LHCN-M2 (cell line): ENCODE measurements at places on chromosomes 1 and 21. TPM values are rescaled to one million over a fixed set of nuclear protein-coding genes. Genes with fewer than 3 reads are reported as not detected.

Gene ENSA
- total RNA-seq = 85.5 and 116 TPM in 2 replicates

Gene ELAPOR1
- 0.17 and 0.38 TPM in 2 replicates for total RNA-seq

GRCh38 chr1:55181666-55182065 lies 33.5 kb downstream of the USP24 start:
- DNase-seq = no peak

DNA sequence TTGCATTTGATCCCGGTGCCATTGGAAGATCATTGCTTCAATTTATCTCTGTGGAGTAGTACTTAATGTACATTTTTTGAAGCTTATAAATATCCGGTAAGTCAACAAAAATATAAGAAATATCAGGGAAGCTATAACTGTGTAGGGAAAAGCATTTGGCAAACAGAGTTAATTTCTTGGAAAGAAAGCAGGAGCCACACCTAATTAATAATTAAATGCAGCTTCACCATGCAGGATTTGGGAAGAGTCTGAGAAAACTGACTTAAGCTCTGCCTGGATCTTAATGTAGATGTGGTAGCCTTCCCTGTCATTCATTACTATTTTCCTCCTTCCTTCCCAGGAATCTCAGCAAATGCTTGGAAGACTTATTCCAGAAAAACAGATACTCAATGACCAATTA lies 134.5 kb downstream of the ATP5PO start:
- no peak for DNase-seq

DNA sequence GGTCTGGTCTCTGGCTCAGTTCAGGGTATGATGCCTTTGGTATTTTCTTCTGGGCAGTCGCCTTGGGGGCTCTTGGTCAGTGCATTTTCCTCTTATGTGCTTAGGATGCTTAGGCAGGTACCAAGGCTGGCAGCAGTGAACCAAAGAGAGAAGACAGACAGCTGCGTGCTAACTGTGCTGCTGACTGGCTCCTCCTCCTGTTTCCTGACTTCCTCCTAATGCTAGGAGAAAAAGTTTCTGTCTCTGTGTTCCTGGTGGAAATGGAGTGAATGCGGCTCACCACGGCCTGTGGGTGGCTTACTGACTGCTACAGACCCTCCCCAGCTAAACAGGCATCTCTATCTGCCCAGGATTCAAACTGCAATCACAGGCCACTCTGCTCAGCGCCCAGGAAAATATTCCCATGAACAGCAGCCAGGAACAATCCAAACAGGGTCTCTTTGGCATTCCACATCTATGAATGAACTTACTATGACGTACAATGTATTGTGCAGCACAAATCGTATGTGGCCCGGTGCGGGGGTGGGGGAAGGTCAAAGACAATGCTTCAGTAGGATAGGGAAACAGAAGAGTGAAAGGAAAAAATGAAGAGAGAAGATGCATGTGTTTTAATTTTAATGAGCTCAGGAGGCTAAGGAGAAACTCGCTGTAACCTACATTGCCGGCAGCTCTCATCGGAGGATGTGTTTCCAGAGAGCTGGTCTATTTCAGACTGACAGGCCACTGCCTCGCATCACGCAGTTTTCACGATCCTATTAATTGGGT lies 2.8 kb downstream of the ABCG1 start:
- DNase-seq = no peak

Gene SYPL2
- total RNA-seq = 0.06 and 0.34 TPM in 2 replicates

GRCh38 chr1:169909499-169909898 lies 15.8 kb upstream of the SCYL3 start:
- no peak for DNase-seq

Gene EGLN1
- total RNA-seq = 37.4 and 43.3 TPM in 2 replicates
